Smooth muscle cell of trachea (primary cell): ENCODE measurements at places on chromosomes 5 and 9. TPM values are rescaled to one million over a fixed set of nuclear protein-coding genes. Genes with fewer than 3 reads are reported as not detected.

TOR4A gene
- 25.5 and 28.9 TPM in 2 replicates for total RNA-seq

FIBCD1 gene
- total RNA-seq: 12.2 and 17.5 TPM in 2 replicates

MACIR gene
- total RNA-seq: 7.7 and 7.9 TPM in 2 replicates

ZDHHC12 gene
- 44.8 and 51.5 TPM in 2 replicates for total RNA-seq

C8G gene
- total RNA-seq: not detected in 2 replicates

NR5A1 gene
- total RNA-seq: not detected in 2 replicates
